ENCODE measurements at places on chromosomes 1 and 21.
A peak's percentile ranks its signal among the peaks of the same experiment; 100 is the strongest.

DNA sequence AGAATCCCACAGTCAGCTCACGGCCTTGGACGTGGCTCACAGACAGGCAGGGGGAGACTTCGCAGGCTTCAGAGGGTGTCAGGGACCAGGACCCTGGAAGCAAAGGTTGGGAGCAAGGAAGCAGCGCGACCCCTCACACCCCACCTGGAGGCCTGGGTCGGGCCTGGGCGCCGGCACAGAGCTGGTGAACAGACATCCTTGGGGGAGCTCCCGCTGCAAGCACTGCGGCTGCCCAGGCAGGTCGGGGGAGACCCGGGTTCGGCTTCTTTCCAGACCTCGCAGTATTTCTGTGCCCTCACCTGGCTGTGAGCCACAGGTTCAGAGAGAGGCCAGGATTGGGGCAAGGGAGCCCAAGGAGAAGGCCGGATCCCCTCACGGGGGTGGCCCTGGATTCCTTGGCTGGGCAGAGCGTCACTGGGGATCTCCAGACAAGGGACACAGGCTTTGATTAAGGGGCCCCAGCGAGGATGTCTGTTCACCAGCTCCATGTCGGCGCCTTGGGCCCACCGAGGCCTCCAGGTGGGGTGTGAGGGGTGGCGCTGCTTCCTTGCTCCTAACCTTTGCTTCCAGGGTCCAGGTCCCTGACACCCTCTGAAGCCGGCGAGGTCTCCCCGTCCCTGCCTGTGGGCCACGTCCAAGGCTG is 37.9 kb upstream of the TSPEAR start:
- no peak for DNase-seq

GRCh38 chr1:3453891-3454810 is at the start of gene ARHGEF16:
TSS of gene ARHGEF16 (plus strand) at chr1:3454665. CDS start at chr1:3463085, 8,420 bp downstream.
- DNase-seq, result peak; percentile 29

DNA sequence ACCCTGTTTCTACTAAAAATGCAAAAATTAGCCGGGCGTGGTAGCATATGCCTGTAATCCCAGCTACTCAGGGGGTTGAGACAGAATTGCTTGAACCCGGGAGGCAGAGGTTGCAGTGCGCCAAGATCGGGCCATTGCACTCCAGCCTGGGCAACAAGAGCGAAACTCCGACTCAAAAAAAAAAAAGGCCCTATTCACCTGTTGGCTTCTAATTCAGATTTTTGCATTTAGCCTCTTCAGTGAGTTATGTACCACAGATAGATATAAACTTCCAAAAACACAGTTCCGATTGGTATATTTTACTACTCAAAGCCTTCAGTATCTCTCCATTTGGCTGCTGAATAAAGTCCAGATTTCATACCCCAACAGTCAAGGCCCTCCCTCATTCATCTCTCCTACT is 42.7 kb downstream of the POU2F1 start:
- no peak for DNase-seq

DNA sequence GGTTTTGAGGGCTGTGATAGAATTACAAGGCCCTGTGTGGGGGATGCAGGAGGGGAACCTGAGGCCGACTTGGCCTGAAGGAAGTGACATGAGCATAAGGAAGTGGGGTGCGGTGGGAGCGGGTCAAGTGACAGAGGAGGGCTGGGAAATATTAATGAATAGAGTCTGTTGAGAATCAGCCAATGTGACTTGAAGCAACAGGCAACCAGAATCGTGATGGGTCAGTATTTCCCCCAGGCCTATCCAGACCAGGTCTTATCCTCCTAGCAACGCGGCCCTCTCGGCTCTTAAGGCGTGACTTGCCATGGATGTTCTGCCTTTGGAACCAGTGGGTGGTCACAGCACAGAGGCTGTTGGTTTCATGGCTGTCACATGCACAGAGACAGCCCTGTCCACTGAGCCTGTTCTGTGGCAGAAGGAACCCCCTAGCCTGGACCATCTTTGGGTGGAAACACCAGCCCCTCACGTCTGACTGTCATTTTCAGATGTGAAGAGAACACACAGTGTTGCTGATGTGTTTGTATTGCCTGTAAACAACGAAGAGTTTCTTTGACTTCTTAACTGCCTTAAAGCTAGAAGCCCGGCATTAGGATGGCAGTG is 468.8 kb downstream of the CAMTA1 start:
- DNase-seq, result no peak

DNA sequence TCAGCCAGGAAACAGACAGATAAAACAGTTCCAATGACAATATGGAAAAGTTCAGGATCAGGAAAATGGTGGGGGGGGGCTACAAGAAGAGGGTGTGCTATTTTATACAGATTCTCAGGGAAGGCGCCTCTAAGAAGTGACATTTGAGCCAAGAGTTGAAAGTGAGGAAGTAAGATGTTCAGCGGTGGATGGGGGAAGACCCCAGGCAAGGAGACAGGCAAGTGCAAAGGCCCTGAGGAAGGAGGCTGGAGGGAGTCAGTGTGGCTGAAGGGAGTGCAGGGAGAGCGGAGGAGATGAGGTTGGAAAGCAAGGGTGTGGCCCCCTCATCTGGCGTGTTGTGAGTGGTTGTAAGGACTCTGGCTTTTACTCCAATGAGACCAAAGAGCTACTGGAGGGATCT is 8.4 kb upstream of the PDZK1IP1 start:
- DNase-seq, result no peak

DNA sequence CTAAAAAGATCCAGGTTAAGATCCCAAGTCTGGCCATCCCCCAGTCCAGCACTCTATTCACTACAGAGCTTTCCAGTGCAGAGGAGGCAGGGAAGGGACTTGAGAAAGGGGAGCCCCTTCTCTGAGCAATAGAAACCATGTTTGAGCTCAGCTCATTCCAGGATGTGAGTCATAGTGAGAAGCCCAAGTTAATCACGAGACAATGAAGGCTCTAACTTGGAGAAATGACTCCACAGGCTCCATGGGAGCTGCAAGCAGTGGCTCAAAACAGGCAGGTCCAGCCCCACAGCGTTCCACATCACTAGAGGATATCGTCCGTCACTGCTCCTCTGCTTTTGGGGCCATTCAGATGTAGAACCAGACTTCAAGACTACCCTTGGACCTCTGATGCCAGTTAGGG is 59.1 kb downstream of the CAMK2N1 start:
- DNase-seq, result no peak

- no peak for DNase-seq
These were observed 570.2 kb downstream of the DPYD start for GRCh38 chr1:97350662-97351061.

All from CD4-positive, alpha-beta T cell (primary cell).